ENCODE measurements at places on chromosomes 4 and X. TPM values are rescaled to one million over a fixed set of nuclear protein-coding genes. Genes with fewer than 3 reads are reported as not detected.

Gene APLN
- 0.36 TPM for total RNA-seq

DNA sequence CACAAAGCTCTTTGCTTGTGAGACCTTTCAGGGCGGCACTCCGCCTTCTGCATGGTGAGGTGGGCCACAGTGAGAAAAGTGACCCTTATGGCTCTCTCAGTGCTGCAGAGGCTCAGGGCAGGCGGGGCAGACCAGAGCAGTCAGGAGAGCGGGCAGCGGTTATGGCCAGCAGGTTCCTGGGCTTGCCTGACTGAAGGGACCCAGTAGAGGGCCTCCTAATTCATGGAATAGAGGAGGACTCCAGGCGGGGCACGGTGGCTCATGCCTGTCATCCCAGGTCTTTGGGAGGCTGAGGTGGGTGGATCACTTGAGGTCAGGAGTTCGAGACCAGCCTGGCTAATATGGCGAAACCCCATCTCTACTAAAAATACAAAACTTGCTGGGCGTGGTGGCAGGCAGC lies 91.4 kb downstream of the CLNK start:
- DNase-seq = no peak

GRCh38 chr4:98539299-98539698 lies 119.1 kb downstream of the TSPAN5 start:
- no peak for DNase-seq

GRCh38 chrX:107738272-107738671 lies 37.3 kb downstream of the TSC22D3 start:
- no peak for DNase-seq

GRCh38 chr4:11878241-11878640 lies 449.5 kb upstream of the HS3ST1 start:
- DNase-seq = no peak

DNA sequence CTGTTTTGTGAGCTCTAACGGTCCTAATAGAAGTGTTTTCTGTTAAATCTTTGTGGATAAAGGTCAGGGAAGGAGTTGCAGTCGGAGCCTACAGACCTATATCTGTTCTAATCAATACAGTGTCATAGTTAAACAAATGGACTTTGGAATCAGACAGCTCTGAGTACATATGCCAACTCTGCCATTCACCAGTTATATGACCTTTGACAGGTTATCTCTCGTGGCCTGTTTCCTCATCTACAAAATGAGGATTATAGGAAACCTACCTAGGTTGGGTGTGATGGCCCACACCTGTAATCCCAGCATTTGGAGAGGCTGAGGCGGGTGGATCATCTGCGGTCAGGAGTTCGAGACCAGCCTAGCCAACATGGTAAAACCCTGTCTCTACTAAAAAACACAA lies 89.7 kb downstream of the MID1IP1 start:
- no peak for DNase-seq

GRCh38 chrX:17053502-17053901 lies 107.0 kb downstream of the REPS2 start:
- DNase-seq = no peak

- no peak for DNase-seq
These were observed 1952.2 kb downstream of the PCDH7 start for GRCh38 chr4:32672359-32672758.

DNA sequence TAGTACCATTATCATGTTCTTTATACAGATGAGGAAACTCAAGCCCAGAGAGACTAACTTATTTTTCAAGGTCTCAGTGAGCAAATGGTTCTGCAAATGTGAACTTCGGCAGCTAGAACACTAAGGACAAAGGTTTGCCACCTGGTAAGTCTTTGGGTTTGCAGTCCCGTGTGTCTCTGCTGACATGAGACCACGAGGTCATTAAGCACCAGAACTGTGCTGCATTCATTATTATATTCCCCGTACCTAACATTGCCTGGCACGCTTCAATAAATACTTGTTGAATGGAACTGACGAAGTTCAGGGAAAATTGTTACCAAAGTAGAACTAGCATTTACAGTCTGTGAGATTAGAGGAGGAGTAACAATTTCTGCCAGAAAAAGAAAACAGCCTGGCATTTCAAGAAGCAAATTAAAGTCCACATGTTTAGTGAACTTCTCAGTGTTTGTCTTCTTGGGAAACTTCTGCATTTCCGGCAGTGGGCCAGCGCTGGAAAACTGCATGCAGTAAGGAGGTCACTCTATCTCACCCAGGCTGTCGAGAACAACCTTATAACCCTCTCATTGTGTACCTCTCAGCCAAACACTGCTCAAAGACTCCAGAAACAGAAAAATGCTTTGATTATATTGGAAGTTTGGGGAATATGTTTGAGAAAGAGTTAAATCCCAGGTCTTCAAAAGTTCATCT lies 67.4 kb upstream of the CPEB2 start:
- DNase-seq = no peak

DNA sequence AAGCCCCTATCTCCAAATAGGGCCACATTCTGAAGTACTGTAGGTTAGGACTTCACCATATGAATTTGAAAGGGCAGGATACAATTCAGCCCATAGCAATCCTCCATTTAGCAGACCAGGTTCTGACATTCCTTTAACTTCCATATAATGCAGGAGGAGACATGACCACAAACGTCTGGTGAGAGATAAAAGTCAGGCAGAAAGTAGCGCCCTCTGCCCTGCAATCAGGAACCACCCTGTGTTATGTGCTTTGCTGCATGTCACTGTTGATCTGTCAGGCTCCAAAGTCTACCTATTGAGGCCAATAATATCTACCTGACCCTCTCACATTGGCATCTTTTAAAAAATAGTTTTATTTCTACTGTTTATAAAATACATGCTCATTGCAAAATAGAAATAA lies 30.2 kb upstream of the SEPSECS start:
- DNase-seq = no peak

GRCh38 chr4:26941951-26942350 lies 81.3 kb downstream of the STIM2 start:
- DNase-seq = no peak
